Activated T-cell treated with anti-CD3 and anti-CD28 coated beads, Interleukin-2, amount 50 U/mL, for 24 hours (primary cell): ENCODE measurements at places on chromosomes 1 and 21.

DNA sequence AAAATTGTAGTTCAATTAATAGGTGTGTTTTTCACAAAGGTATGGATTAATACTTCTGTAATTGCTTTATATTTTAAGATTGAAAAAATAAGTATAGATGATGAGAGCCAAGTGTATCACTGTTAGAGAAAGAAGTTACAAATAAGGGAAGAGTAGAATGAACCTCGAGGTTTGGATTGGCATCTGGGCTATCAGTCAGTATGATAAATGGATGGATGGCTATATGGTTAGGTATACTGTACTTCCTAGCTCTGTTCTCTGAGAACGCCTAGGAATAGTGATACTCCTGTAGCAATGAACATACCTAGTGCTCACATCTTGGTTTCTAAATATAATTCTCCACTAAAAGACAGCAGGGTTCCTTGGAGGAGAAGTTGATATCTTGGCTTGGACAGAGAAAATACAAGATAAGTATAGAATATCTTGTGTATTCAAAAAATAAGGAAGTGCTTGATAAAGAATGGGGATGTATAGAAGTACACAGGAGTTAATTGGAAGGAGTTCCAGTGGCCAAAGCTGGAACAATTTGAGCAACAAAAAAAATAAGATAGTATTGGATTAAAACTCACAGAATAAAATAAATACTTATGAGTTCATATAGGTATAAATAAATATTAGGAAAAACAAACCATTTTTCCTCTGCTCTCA is 12.4 kb downstream of the IPO9 start:
- no peak for DNase-seq

DNA sequence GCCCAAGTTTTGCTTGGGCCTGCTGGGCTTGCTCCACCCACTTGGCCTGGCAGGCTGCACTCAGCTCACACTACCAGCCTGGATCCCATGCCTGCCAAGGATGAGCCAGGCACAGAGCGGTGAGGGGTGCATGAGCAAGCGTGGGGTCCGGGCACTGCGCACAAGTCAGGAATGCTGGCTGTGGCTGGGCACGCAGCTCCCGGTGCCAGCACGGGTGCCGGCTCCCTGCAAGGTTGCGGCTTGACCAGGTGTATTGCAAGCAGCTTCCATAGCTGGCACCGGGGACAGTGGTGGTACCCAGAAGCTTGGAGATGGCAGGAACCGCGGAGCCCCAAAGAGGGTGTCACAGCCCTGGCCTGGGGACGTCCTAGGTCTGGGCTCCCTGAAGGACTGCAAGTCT is 224.4 kb upstream of the NRIP1 start:
- DNase-seq: no peak

DNA sequence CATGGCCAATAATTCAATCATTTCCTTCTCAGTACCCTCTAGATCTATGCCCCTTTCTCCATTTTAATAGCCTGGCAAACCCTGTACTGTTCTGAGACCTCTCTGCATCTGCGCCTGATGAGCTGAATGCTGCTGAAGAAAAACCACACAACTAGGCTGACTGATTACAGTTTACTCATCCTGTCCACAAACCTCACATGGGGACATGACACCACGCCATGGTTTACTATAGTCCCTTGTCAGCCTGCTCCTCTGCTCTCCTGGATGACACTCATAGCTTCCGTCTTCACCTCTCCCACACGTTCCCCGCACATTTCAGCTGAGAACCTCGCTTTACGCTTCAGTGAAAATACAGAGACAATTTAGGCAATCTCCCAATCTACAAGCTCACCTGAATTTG is 59.7 kb downstream of the DESI2 start:
- no peak for DNase-seq

DNA sequence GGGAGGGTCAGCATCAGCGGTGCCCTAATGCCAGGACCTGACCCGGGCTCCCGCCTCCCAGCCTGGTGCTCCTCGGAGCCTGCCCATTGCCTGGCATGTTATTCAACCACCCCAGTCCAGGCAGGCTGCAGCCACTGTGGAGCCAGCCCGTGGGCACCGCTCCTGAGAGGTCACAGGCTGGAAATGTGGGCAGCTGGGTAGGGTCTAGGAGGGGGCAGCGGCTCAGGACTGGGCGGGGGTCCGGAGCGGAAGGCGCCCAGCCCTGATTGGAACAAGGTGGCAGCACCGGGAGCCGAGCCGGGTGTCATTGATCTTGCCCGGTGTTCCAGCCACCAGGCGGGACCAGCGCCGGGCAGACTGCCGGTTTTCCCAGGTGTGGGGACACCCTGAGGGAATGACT is 12.7 kb upstream of the RUNX3 start:
- no peak for DNase-seq

DNA sequence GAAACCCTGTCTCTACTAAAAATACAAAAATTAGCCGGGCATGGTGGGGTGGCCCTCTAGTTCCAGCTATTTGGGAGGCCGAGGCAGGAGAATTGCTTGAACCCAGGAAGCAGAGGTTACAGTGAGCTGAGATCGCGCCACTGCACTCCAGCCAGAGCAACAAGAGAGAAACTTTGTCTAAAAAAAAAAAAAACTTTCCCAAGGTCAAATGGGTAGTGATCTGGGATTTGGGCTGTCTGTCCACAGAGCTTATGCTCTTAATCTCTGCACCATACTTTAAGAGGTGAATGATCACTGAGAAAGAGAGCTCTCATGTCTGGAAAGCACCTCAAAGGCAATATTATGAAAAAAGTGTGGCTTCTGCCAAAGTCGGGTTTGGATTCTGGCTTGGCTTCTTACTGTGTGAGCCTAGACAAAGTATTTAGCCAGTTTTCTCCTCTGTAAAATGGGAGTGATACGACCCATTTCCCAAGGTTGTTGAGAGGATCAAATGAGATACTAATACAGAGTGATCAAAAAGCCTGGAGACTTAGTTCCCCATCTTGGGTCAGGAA is 34.4 kb downstream of the ATP2B4 start:
- no peak for DNase-seq

GRCh38 chr1:6464514-6464836 is 1.5 kb downstream of the TNFRSF25 start:
- peak; percentile 68 for DNase-seq

- no peak for DNase-seq
These were observed 59.1 kb downstream of the USP24 start for GRCh38 chr1:55156093-55156492.

GRCh38 chr1:219038398-219038797 is 135.3 kb upstream of the LYPLAL1 start:
- DNase-seq: no peak

DNA sequence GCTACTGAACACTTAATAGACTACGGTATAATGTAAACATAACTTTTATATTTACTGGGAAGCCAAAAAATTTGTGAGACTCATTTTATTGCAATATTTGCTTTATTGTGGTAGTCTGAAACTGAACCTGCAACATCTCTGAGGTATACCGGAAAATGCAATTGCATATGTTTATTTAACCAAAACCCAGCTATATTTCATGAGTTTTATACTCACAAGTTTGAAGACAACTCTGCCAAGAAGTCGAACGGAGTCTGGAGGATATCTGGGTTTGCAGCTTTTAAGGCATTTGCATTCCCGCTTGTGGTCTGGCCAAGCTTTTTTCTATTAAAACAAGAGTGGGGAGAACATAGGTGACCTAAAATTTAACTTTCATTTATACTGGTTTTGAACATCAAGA is 171.9 kb downstream of the SMYD3 start:
- DNase-seq: no peak

DNA sequence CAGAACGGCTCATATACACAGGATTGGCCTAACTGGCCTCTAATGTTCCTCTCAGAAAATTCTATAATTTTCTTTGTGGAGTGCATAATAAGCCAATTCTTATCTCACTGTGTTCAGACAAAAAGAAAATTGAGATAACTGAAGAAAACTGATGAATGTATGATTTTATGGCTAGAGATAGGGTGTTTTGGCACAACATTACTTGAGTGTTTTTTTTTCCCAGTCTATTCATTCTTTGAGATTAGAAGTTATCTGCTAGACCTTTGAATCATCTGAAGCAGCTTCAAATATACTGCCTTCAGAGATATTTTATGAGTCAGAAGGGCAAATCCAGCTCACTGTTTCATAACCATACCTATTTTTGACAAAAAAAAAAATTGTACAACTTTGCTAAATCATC is 85.6 kb downstream of the VAV3 start:
- no peak for DNase-seq

GRCh38 chr1:185345913-185346720 is 29.1 kb upstream of the IVNS1ABP start:
- no peak for DNase-seq

DNA sequence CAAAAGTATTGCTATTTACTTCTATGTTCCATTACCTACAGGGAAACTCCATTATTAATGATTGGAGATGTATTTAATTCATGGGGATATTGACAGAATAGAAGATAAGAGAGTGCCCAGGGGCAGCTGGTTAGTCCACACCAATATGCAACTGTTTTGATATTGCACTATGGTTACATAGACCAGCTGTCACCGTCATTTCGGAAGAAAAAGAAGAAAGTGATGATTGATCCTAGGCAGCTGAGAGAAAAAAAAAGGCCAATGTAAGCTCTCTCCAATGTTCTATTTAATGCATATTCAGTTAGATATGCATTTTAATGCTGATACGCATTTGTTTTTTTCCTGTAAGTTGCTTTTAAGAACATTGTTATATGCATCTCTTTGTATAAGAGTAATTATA is 1367.2 kb downstream of the KCNT2 start:
- no peak for DNase-seq

DNA sequence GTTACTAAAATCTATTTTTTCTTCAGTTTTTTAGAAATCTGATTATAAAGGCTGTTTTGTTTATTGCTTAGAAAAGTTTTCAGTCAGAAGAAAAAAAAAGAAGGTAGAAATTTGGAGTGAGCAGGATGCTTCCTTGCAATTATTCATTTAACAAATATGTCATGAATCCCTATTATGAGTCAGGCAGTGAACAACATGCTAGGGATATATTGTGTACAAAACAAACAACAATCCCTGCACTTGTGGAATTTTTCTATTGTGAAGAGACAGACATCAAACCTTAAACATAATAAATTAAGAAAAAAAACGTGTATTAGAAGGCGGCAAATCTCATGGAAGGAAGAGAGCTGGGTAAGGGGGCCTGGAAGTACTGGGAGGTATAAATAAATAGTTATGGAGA is 664.1 kb upstream of the CAMK1G start:
- DNase-seq: no peak

- DNase-seq: no peak
These were observed 782 bp upstream of the PFKL start for GRCh38 chr21:44299085-44299457.

- DNase-seq: no peak
These were observed 132.6 kb upstream of the DUSP10 start for GRCh38 chr1:221874285-221875003.

- no peak for DNase-seq
These were observed 2.7 kb downstream of the ERRFI1 start for GRCh38 chr1:8023287-8023994.

DNA sequence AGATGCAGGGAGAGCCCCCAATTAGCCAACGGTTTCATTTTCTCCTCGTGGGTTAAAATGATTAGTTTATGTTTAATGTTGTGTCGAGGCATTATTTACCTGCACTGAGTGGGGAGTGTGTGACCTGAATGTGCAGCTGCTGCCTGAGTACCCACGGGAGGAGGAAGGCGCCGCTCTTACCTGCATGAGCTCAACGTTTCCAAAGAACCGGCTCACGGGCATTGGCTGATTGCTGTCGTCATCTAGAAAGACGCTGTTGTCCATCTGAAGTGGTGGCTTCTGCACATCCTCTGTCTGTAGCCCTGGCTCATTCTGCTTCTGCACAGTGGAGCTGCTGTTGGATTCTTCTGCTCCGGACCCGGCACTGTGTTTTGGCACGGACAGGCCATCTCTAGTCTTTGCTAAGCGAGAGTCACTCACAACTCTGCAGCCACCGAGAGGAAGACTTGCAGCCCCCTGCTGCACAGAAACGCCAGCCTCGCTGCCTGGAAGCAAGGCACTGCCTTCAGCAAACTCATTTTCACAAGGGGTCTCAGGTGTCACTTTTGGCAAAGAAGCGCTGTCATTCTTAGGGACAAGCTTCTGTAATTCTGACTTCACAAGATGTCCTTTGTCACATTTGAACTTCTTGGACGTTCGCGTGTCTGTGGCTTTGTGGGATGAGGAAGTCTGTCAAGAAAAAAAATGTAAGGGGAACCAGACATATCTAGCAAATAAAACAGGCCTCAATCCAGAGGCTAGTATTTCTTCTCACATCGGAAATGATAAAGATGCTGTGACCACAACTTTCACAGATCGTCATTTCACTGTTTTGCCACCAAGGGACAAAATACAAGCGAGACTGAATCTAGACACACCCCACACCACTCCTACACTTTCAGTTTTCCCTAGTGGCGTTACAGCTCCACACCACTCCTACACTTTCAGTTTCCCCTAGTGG is 9.4 kb downstream of the C1orf174 start:
- no peak for DNase-seq

GRCh38 chr1:209326831-209327230 is 256.7 kb upstream of the CAMK1G start:
- DNase-seq: no peak

DNA sequence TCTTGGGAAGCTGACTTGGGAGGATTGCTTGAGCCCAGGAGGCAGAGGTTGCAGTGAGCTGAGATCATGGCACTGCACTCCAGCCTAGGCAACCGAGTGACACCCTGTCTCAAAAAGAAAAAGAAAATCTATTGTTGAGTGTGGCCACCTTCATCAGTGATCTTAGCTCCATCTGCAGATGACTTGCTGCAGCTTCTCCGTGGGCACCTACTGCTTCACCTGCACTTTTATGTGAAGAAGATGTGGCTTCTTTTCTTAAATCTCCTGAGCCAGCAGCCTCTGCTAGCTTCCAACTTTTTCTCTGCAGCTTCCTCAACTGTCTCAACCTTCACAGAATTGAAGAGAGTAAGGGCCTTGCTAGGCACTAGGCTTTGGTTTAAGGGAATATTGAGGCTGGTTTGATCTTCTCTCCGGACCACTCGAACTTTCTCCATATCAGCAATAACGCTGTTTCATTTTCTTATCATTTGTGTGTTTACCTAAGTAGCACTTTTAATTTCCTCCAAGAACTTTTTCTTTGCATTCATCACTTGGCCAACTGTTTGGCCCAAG is 28.0 kb downstream of the AGPAT3 start:
- DNase-seq: no peak

DNA sequence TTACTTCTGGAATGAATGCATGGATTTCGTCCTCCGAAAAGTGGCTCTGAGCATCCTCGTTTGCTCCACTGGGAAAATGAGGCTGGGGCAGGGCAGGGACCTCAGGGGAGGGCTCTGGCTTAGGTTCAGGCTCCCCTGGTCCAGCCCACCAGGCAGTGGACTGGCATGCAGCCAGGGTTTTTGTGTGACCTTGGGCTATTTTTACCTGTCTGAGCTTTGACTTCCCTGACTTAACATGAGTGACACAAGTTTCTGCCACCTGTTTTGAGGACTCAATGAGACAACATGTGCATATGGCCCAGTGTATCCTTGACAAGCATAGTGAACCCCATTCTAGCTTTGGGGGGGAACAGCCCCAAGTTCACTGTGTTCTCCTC is 32.6 kb upstream of the EDN2 start:
- no peak for DNase-seq

- DNase-seq: no peak
These were observed 16.8 kb downstream of the PHTF1 start for GRCh38 chr1:113742515-113742914.
